ENCODE measurements at places on chromosomes 11 and 22.

- DNase-seq, result no peak
Observed at GRCh38 chr22:43205261-43205691, 18.3 kb upstream of the TTLL12 start.

GRCh38 chr22:20456722-20457076, 19.1 kb upstream of the SCARF2 start:
- DNase-seq, result no peak

GRCh38 chr11:15758857-15759465, 597.4 kb downstream of the SOX6 start:
- DNase-seq, result no peak

GRCh38 chr11:22558664-22559063, 67.0 kb downstream of the FANCF start:
- DNase-seq, result no peak

DNA sequence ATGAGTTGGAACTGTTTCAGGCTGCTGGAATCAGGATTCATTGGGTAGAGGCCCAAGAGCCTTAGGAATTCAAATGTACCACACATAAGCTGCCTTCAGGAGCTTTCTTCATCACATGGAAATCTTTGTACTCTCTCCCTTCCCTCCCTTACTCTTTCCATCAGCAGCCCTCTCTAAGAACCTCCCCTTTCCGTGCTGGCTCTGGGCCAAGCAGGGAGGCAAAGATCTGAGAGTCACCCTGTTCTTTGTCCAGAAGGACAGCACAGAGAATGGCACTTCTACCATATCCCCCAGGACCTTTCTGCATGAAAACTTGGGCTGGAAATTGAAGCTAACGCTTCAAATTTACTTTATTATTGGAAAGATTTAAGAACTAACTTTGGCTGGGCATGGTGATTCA, 20.7 kb upstream of the TPBGL start:
- no peak for DNase-seq

- DNase-seq, result no peak
Observed at GRCh38 chr11:31069447-31070205, 299.9 kb downstream of the DCDC1 start.

- no peak for DNase-seq
Observed at GRCh38 chr11:85665733-85666132, 804 bp upstream of the CREBZF start.

DNA sequence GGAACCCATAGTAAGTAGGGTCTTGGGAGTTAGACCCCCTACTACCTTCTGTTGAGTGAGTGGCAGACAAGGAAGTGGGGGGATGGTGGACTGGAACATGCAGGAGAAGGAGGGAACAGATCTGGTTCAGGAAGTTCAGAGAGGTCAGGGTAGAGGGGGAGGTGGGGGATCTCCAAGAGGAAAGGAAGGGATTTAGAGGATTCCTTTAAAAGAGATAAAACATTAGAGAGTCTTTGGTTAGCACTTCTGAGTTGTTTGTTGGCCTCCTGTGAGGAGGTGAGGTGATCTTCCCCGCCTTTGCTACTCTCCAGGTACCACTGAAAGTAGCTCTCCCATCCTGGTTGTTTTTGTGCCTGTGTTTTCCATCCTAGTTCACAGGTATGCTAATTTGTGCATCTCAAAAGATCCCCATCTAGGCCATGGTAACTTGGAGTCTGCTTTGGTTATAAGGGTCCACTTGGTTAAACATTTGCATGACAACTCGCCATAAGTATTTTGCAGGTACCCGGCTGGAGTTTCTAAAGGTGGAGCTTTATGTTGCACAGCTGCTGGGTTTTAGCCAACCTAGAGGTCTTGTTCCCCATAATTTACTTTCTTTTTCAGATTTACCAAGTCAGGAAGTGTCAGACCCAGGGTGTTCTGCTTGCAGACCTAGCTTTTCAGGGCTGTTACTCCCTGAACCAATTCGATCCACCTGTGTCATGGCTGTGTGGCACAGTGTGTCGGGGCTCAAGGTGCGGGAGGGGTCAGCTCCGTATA, 79.3 kb upstream of the SORL1 start:
- no peak for DNase-seq

DNA sequence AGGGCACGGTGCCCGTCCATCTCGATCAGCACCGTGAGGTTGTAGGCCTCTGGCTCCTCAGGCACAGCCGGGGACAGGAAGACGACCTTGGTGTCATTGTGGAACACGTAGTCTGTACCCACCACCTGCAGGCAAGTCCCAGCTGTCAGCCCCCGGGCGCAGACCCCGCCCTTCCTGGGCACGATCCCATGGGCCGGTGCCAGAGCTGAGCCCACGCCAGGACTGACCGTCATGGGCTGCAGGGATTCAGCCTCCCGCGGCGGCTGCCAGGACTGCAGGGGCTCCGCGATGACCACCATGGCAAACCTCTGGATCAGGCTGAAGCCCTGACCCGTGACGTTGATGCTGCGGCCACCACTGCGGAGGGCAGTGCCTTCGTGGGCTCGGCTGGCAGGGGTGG, 11.8 kb upstream of the MAPK11 start:
- DNase-seq, result no peak

GRCh38 chr11:126874831-126875230, 125.7 kb downstream of the KIRREL3 start:
- no peak for DNase-seq

- DNase-seq, result no peak
Observed at GRCh38 chr11:112265659-112266409, 5.2 kb upstream of the PLET1 start.

DNA sequence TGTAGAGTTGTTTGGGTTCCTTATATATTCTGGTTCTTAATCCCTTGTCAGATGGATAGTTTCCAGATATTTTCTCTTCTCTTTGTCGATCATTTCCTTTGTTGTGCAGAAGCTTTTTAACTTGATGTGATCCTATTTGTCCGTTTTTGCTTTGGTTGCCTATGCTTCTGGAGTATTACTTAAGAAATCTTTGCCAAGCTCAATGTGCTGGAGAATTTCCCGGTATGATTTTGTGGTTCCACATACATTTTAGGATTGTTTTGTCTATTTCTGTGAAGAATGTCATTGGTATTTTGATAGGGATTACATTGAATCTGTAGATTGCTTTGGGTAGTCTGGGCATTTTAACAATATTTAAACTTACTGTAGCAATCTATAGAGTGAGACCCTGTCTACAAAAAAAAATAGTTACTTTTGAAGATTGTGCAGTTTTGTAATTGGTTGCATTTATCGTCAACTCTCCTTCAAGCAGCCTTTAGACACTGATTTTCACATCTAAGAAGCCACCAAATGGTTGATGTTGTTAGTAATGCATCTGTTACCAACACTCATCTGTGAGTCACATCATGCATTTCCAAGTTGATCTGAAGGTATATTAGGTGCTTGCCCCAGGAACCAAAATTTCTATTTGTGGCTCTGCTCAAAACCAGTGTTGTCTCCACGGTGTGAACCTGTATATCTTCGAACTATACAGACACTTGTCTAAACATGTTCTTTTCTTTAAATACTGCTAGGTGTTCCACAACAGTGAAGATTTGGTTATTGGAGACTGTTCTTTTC, 21.4 kb downstream of the XRCC6 start:
- no peak for DNase-seq

- DNase-seq, result no peak
Observed at GRCh38 chr11:37124384-37124783, 526.3 kb upstream of the RAG2 start.

- no peak for DNase-seq
Observed at GRCh38 chr11:2576549-2576948, 123.2 kb downstream of the KCNQ1OT1 start.

- DNase-seq, result no peak
Observed at GRCh38 chr22:25643232-25644000, 78.9 kb downstream of the GRK3 start.

DNA sequence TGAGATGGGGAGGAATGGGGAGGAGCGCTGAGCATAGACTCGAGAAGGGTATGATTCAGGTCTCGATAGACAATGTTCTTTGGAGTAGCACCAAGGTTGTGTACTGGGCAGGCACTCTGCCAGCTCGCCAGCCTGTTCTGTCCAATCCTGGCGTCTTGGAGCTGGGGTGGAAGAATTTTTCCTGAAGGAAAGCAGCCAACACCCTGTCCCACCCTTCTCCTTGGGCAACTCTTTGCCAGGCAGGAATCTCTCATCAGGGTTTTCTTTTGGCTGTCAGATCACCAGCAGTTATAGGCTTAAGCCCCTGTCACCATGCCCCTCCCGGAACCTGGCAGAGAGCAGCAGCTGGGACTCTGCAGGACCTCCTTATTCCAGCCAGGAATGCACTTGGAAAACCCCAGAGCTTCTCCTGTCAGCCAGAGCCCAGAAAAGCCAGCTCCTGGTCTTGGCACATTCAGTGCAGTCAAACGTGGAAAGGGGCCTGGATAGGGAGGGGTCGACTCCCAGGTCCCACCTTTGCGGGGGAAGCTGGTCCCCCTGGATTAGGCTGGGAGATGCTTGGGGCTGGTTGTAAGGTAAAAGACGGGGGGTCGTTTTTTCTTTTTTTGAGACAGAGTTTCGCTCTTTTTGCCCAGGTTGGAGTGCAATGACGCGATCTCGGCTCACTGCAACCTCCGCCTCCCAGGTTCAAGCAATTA, 14.4 kb upstream of the SPTBN2 start:
- DNase-seq, result no peak

- DNase-seq, result no peak
Observed at GRCh38 chr22:48250286-48250895, 1487.9 kb downstream of the TBC1D22A start.

- DNase-seq, result no peak
Observed at GRCh38 chr11:27626269-27626937, 73.9 kb downstream of the BDNF start.

DNA sequence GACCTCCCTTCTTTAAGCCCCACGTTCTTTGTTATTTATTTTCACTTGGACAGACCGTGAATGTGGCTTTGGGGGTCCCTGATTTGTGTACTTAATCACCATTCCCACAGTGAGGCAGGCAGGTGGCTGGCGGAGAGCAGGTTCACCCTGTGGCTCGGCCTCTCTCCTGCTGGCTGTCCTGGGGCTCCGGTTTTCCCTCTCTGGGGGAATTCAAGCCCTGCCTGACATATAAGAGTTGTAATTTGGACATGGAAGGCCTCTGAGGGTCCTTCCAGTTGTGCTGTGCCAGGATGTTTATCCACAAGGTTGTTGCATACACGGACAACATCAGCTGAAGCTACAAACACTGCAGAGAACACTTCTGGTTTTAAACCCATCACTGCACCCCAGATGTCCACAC, 824.5 kb downstream of the TBC1D22A start:
- DNase-seq, result no peak

GRCh38 chr11:111949519-111950426, 12.6 kb downstream of the DIXDC1 start:
- DNase-seq, result no peak

- DNase-seq, result no peak
Observed at GRCh38 chr11:44782478-44782877, 55.7 kb downstream of the TSPAN18 start.

- no peak for DNase-seq
Observed at GRCh38 chr11:14127679-14128078, 165.2 kb downstream of the SPON1 start.

DNA sequence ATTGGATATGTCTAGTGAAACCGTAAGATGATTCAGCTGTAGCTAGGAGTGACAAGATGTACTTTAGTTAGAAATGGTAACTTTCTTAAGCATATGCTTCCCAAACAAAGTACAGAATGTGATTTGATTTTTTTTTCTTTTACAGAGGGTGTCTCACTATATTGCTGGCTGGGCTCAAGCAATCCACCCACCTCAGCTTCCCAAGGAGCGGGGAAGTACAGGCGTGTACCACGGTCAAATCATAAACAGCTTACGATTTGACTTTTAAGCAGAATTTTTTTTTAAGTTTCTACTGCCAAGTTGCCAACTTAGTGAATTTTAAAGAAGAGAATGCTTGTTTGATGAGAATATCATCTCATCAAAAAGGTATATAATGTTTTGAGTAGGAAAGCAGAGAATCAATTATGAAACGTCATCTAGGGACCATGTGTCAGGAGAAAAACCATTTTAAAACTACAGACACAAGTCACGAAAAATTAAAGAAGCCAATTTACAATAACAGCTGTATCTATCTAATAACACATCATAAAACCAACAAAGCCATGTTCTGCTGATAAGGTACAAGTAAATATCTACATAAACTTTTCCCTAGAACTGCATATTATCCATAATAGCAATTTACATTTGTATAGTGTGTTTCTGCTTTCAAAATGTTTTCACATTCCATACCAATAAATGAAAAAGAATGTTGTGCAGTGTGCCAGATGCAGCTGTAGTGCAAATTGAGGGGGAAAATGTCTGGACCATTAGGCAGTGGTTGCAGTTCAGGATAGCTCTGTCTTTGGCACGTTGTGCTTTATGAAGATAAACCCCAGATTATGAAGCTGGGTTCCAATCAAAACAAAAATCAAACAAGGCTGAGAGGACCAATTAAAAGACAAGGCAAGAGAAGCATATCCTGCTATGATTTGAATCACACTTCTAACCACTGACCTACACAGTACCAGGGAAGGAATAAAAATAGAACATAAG, 33.7 kb upstream of the USP47 start:
- no peak for DNase-seq

DNA sequence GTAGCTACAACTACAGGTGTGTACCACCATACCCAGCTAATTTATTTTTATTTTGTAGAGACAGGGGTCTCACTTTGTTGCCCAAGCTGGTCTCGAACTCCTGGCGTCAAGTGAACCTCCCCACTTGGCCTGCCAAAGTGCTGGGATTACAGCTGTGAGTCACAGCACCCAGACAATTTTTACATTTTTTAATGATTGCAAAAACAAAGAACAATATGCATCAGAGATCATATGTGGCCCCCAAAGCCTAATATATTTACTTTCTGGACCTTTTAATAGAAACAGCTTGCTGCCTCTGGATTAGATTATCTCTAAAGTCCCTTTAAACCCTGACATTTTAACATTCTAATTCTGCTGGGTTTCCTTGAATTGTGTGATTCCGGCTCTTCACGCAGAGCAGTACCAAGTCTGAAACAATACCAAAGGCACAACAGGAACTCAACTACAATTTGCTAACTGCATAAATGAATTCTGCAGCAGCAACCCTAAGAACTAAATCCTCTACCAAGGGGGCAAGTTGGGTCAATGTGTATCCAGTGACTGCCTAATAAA, 25.0 kb downstream of the RAB30 start:
- DNase-seq, result no peak

GRCh38 chr11:128626913-128627665, 39.7 kb upstream of the ETS1 start:
- no peak for DNase-seq
